ENCODE measurements at places on chromosomes 11 and 22. TPM values are rescaled to one million over a fixed set of nuclear protein-coding genes. Genes with fewer than 3 reads are reported as not detected.

- DNase-seq = no peak
Observed at GRCh38 chr11:71504531-71504930, 22.5 kb upstream of the KRTAP5-7 start.

DNA sequence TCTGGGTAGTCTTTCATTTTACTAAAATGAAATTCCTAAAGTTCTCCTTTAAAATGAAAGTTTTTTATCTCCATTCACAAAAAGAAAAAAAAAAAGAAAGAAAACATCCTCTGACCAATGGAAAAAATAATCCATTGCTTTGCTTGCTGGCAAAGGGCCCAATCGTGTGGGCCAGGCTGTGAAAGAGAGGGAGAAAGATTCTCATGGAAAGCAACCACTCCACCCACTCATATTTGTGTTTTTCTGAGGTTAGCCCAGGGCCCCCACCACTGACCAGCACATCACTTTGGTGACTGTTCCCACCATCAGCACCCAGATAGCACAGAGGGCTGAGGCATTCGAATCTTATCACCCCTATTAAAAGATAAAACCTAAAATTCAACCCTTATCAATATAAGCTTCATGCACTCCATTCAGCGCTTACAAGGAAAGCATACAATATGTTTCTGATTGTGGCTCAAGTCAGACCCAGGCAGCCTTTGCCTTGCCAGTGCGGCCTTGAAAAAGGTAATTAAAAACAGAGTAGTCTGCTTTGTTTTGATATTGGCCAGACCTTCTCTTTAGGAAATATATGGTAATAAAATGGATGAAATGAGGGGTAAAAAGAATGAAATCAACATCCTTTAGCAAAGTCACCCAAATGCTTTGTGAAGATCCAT is 192.8 kb downstream of the ETS1 start:
- no peak for DNase-seq

GRCh38 chr11:19059833-19060232 is 684 bp downstream of the MRGPRX2 start:
- DNase-seq = no peak

GRCh38 chr11:48081151-48082010 is 101.0 kb downstream of the PTPRJ start:
- DNase-seq = no peak

GRCh38 chr11:43879789-43880639 is 617 bp upstream of the ALKBH3 start:
- no peak for DNase-seq

GRCh38 chr11:93000511-93001476 is 31.3 kb downstream of the MTNR1B start:
- DNase-seq = no peak

DNA sequence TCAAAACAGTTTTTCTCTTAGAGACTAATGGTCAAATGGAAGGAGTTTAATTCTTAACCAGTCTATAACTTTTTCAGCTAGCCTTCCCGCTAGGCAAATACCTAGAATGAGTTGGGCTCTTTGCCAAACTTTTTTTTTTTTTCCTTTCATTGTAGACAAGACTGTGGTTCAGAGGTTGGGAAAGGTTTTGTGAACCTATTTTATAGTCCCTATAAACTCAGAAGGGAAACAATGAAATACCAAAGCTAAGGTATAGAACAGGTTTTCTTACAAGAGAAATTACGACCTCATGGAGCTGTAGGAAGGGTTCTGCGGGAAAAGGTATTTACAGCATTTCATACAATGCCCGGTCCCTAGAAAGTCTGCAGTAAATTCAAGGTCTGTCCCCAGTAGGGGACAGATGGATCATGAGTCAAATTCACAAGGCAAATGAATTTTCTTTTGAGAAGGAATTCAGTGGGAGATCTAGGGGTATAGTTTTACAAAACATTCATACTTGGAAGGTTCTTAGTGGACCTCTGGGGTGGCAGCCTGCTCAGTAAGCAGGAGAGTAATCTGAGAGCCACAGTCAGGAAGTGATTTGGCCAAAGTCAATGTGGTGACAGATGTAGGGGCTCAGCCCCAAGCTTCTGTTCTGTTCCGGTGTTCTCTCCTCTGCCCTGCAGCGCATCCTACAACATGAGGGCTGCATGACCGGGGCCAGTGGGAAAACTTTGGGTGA is 146.8 kb downstream of the DBX1 start:
- no peak for DNase-seq

GRCh38 chr11:97814325-97814959 is 1206.3 kb upstream of the CNTN5 start:
- no peak for DNase-seq

DNA sequence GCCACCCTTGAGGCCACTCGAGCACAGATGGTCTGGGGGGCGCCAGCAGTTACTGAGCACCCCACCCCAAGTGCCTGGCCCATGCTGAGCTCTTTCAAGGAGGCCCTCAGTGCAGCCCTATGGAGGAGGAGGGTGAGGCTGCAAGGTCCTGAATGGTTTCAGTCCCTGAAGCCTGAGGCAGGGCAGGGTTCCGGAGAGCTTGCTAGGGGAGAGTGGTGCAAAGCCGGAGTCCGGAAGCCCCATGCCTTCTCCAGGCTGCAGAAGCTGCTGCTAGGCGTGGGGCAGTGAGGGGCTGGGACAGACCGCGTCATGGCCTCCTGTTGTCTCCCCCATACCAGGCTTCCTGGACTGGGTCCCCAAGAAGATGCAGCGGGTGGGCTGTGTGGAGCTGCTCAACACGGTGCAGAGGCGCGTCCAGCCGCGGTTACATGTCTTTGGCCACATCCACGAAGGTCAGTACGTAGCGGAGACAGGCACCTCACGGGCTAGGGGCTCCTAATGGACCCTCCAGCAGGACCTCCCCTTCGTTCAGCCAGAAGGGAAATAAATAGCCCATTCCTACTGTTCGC is 90.6 kb downstream of the MPPED1 start:
- DNase-seq = no peak

DNA sequence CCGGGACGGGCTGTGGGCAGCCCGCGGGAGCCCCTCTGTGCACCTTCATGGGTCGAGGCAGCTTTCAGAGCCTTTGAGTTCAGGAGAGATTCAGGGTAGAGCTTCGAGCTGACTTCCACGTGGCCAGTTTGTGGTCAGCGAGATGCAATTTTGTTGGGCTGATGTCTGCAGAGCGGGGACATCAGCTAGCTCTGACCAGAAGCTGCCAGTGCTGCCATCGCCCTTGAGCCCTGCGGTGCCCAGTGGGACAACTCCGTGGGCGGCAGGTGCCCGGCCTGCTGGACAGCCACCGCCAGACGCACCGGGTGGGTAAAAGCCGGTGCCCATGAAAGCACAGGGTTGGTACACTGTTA is 719 bp downstream of the TALDO1 start:
- no peak for DNase-seq

DNA sequence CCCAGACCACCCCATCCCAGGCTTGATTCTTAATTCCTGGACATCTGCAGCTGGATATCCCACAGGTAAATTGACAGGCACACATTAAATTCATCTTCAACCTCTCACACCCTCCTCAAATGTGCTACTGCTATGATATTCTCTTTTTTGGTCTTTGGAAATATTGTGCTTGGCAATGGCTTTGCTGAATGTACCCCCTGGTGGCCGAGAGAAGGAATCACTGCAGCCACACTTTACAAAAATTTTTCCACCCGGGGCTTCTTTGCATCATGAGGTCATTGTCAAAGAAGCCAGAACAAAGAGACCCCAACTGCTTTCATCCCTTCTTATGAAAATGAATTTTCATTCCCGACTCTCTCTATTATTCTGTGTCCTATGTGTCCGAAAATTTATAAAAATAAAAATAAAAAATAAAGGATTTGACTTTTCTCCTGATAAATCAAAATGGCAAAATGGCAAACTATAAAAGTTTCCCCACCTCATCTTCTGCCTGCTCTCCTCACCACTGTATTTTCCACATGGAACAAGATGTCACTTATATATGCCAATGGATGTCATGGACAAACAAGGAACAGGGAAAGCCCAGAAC is 15.0 kb upstream of the CYB5R2 start:
- DNase-seq = peak; percentile 41

GRCh38 chr11:10490032-10490397 is 35.0 kb downstream of the AMPD3 start:
- DNase-seq = no peak

GRCh38 chr22:28440592-28441390 is 238.8 kb downstream of the TTC28 start:
- no peak for DNase-seq

DNA sequence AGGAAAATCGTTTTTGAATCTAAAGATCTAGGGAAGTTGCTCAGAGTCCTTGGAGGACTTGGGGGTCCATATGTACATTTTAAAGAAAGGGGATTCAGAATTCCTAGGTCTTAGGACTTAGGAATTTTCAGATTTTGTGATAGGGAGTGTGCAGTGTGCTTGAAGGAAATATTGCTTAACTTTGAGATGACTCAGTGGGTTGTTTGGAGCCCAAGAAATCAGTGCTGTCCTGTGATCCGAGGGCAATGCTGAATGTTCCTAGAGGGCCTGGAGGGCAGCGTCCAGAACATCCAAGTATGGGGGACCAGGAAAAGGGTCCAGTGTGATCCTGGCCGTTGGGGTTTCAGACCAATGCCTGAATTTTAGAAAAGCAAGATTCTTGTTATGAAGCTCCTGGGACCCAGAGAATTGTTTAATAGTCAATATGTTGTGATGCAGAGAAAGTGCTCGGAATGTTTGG is 3.1 kb upstream of the IGF2 start:
- no peak for DNase-seq

GRCh38 chr11:131694526-131695424 is 324.4 kb downstream of the NTM start:
- peak; percentile 78 for DNase-seq

DNA sequence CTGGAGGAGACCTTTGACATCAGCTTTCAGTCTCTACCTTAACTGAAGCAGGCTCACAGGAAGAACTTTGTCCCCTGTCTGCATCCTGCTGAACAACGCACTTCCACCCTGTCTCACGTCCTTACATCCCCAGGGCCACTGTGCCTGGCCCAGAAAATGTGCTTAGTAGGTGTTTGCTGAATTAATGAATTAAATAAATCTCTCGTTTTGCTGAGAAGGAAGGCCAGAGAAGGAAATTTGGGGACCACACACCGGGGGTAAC is 54.3 kb upstream of the CREB3L1 start:
- no peak for DNase-seq

GRCh38 chr11:32902089-32902665 is 9.6 kb downstream of the QSER1 start:
- no peak for DNase-seq

GRCh38 chr11:62088331-62088933 is 35.4 kb upstream of the INCENP start:
- no peak for DNase-seq

DNA sequence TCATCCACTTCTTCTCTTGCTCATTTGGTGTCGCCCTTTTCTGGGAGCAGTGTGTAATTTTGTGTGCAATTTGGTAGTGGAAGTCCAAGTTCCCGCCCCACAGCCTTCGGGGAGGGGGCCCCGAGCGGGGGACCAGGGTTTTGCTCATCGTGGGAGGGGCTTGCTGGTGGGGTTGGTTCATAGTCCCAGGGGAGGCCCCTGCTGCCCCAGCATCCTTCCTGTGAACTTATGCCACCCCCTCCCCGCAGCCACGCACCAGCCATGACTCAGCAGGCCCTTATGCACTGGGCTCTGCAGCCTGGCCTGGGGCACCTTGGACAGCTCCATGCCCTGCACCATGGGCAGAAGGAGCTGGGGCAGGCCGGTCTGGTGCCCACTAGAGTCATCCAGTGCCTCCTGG is 1183.6 kb downstream of the BRD1 start:
- no peak for DNase-seq

DNA sequence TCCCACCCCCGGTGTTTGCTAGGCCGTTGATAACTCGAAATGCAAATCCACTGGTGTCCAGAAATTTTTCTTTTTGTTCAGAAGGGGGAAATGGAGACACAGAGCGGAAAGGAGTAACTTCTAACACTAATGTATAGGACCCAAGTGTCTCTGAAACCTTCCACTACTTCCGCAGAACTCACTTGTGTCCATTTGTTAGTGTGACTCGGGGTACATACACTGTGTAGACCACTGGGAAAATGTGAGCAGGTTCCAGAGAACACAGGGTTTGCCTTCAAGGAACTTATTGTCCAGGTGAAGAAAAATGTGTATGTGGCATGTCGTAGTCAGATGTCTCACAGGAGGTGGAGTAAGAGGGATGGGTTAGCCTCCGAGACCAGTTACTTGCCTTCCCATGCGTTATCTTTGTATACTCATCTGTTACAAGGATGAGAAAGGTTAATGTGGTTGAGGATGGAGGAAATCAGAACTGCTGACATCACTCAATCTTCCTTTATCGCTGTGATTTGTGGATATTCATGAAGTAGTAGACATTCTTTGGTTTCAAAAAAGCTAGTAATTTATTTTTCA is 857 bp downstream of the ARCN1 start:
- DNase-seq = peak; percentile 48

DNA sequence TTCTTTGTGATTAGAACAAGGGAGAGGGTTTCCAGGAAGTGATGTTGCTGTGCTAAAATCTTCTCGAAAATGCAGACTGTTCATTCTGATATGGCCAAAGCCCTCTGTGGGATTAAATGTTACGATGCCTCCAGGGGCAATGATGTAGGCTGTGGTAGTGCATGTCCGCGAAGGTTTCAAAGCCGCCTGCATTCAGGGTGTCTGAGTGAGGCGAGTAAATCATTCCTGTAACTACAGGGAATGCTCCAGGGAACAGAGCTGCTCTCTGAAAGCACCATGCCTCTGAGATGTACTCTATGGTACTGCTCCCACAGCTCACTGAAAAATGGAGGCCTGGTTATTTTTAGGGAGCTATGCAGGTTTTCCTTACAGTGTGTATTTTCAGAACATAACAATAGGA is 21.2 kb downstream of the PDGFD start:
- no peak for DNase-seq

- DNase-seq = no peak
Observed at GRCh38 chr11:3950996-3951660, 95.7 kb downstream of the STIM1 start.

GRCh38 chr11:48103621-48104567 is 112.7 kb upstream of the OR4B1 start:
- no peak for DNase-seq

DNA sequence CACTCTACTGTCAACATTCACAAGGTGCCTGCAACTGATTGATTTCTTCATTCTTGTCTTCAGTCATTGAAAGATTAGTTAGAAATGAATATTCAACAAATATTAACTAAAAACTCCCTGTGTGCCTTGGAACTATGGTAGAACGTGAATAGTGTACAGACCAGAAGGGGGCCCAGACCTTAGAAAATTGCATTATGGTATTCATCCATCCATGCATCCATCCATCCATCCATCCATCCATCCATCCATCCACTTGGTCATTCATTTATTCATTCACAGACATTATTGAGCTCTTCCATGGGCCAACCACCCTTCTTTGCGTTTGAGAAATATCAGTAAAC is 10.2 kb upstream of the ACCSL start:
- no peak for DNase-seq

- no peak for DNase-seq
Observed at GRCh38 chr11:111846636-111847035, 24.7 kb downstream of the ALG9 start.

- DNase-seq = no peak
Observed at GRCh38 chr11:133149698-133150097, 382.6 kb downstream of the OPCML start.

GRCh38 chr11:34335801-34336200 is 22.0 kb downstream of the ABTB2 start:
- DNase-seq = no peak

CARD10 gene
- 10.1 TPM for polyA plus RNA-seq

ENDOD1 gene
- polyA plus RNA-seq = 73.0 TPM

TMEM151A gene
- polyA plus RNA-seq = not detected

TREH gene
- not detected for polyA plus RNA-seq

MFRP gene
- polyA plus RNA-seq = not detected

FOXRED2 gene
- polyA plus RNA-seq = 16.1 TPM

GRAMD1B gene
- polyA plus RNA-seq = not detected

IL17REL gene
- polyA plus RNA-seq = not detected

HIPK3 gene
- 92.3 TPM for polyA plus RNA-seq

RPLP2 gene
- 1,154 TPM for polyA plus RNA-seq
